ENCODE measurements at places on chromosomes 1 and 21.

- no peak for DNase-seq
Measured at GRCh38 chr1:161304927-161305866, 4.6 kb downstream of the MPZ start.

- DNase-seq, result peak; percentile 93
Measured at GRCh38 chr1:112700290-112701226, 6.4 kb downstream of the RHOC start.

GRCh38 chr1:5728663-5729355 is 263.4 kb downstream of the NPHP4 start:
- no peak for DNase-seq

DNA sequence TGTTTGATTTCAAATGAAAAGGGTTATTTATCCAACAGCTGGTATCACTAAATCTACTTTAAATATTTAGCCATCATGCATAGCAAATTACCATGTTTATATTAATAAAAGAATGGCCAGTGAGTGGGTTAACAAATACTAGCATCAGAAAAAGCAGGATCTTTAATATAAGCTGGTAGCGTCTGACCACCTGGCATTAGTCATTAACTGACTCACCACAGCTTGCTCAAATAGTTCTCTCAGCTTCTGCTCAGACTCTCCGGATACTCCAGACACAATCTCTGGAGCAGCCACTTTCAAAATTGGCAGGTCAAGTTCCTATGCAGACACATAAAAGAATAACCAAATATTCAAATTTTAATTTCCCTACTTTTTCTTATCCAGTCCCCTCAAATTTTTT is 29.6 kb downstream of the NVL start:
- no peak for DNase-seq

- DNase-seq, result no peak
Measured at GRCh38 chr1:77126307-77126706, 92.9 kb downstream of the PIGK start.

DNA sequence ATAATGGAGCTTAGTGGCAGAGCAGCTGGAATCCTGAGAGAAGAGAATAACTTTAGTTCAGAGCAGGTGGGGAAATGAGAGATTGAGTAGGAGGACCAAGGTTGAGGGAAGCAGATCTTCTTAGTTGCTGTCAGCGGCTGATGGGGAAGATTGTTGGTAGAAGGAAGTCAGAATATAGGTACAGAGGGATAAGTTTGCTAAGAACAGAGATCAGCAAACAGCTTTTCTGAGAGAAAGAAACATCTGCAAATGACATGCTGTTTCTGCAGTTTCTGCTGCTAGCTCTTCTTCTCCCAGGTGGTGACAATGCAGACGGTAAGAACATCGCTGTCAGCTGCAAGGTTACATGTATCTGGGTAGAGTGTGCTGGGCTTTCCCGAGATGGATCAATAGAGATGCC is at the start of gene CD1C:
CD1C (plus strand) TSS at position 113 of the 400 bp plus-strand sequence; CDS start at position 255, 142 bp downstream.
- DNase-seq, result no peak

DNA sequence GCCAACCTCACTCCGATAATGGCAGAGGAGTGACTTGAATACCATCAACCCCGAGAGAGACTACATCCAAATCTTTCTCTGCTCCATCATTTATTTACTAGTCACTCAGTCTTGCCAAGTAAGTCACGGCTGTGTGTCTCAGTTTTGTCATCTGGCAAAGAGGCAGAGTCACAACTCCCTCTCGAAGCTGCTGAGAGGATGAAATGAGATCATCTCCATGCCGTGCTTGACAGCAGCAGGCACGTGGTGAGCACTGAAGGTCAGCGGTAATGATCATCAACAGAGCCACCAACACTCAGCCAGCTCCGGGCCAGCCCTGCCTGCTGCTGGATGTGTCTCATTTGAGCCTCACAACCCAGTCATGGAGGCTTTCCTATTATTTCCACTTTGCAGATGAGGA is 19.9 kb downstream of the ALDH4A1 start:
- no peak for DNase-seq

DNA sequence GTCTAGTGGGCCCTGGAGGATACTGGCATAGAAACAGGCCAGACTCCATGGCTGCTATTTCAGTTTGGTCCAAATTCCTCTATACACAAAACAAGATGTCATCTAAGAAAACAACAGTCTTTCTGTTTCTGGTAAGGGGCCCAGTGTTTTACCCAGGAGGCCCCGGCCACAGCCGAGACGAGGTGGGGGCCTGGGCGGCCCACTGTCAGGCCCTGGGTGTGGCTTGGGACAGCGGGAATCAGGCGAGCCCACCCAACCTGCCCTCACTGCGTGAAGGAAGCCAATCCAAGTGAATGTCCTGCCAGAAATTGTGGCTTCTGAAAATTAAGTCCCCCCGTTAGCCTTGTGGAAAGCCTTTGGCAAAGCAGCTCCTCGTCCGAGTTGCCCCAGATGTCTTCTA is 31.2 kb upstream of the GPR153 start:
- no peak for DNase-seq

DNA sequence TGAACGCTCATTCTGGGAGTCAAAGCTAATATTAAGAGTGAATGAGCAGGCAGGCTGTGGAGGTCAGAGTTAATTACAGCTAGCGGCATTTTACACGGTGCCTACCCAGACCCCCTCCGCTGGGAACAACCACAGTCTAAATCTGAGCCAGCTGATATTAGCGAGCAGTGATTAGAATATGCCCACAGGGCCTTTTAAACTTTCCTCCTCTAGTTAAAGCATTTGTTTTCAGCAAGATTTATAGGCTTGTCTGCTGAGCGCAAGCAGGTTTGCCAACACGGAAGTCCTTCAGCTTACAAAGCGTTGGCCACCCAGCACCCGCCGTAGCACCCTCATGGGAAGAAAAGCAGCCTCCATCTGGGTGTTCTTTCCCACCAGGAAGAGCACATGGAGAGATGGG is 72.1 kb downstream of the LMX1A start:
- DNase-seq, result no peak

DNA sequence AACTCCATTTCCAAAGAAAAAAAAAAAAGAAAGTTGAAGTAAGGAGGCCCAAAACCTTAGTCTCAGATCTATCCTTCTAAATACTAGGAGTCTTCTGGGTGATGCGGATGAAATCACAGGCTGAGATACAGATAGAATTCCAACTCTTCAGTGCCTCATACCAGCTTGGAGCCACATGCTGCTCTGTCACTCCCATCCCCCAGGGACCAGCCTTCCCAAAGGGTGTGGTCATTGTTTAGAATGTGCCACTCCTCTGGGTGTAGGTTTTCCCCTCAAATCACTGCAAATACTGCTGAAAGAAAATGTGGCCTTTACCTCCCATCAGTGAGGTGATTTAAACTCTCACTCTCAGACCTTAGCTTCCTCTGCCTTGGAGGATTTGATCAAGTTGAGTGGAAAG is 112.9 kb downstream of the CDC7 start:
- no peak for DNase-seq
